ENCODE measurements at places on chromosomes 2 and 18. TPM values are rescaled to one million over a fixed set of nuclear protein-coding genes. Genes with fewer than 3 reads are reported as not detected.

- peak; percentile 26 for DNase-seq
Observed at GRCh38 chr2:227890495-227891079, 19.2 kb downstream of the DAW1 start.

- DNase-seq = no peak
Observed at GRCh38 chr18:41690332-41691127, 264.5 kb upstream of the PIK3C3 start.

SLC9A4 gene
- polyA plus RNA-seq = 8.2 TPM

- DNase-seq = no peak
Observed at GRCh38 chr18:74396171-74397169, 60.6 kb downstream of the DIPK1C start.

- DNase-seq = no peak
Observed at GRCh38 chr2:31192851-31193392, 24.4 kb downstream of the CAPN14 start.

DNA sequence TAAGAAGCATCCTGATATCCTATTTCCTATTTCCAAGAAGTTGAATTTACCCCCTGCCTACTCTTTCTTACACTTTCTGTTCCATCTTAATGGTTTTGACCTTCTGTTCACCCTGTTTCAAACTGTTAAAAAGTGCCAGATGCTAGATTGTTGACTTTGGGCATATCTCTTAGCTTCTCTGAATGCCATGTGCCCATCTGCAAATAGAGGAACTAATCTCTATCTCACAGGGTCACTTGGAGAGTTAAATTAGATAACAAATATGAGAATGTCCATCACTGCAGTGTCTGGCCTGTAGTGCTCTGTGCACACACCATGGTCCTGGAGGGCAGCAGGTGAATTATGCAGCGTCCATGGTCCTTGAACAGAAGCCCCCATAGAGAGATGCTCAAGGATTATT, 83.8 kb downstream of the LRATD1 start:
- DNase-seq = no peak

ADD2 gene
- polyA plus RNA-seq = 6.0 TPM

DNA sequence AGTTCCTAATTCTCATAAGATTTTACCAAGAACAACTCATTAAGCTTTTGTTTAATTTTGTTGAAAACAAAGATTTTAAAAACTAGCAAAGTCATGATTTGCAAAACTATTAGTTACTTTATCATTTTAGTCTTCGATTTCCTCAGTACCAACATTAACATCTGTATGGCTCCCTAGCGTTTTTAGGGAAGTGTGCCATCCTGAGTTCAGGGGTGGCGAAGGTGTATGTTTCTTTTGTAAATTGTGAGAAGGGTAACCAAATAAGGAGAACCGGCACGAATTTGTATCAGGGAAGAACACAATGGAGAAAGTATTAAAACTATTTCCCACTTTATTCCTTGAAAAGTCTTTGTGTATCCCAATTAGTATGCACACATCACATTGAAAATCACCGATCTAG, 419.9 kb downstream of the DSC3 start:
- DNase-seq = no peak

SCN7A gene
- polyA plus RNA-seq = 9.7 TPM

GRCh38 chr2:215419113-215419512, 16.8 kb downstream of the FN1 start:
- DNase-seq = no peak

POTEC gene
- polyA plus RNA-seq = 0.06 TPM

STARD6 gene
- polyA plus RNA-seq = 0.82 TPM

DNA sequence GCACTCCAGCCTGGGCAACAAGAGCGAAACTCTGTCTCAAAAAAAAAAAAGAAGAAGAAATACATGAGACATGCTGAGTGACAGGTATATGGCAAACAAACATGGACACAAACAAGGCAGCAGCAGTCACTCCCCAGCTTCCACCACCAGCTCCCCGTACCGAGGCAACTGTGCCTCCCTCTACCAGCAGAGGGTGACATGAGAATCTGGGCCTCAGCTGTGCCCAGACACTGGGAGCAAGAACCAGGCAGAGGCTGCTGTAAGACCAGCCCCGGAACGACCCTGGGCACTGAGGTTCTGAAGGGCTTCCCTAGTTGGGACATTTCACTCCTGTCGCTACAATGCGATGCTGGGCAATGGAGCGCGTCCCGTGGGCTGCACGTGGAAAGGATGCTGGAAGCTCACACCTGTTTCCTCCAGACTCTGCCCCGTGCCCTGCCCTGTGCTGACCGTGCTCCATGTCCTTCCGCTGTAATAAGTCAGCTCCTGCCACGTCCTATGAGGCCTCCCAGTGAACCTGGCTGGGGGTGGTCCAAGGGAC, 37.1 kb downstream of the BOK start:
- no peak for DNase-seq

KCNG2 gene
- 0.48 TPM for polyA plus RNA-seq

GRCh38 chr2:179561702-179562101, 297.1 kb upstream of the SESTD1 start:
- DNase-seq = no peak

GRCh38 chr2:209549589-209549988, 125.7 kb downstream of the MAP2 start:
- DNase-seq = no peak

GRCh38 chr2:7725171-7725849, 808.1 kb downstream of the RNF144A start:
- DNase-seq = peak; percentile 20

PCARE gene
- polyA plus RNA-seq = 0.20 TPM

GPR35 gene
- polyA plus RNA-seq = 1.9 TPM

DNA sequence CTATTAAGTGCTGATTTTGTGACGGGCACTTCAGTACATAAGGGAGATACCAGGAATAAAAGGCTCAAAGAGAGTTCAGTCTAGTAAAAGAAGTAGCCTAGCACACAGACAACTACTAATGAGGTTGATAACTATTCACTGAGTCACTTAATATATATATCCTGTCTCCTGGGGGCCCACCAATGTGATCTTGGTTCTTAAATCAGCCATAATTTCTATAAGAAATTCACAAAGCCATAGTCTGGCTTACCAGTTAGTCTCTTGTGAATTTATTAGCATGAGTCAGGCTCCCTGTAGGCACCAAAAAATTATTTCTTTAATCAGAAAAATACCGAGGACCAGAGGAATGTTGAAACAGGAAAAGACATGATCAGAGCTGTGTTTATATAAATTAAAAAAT, 10.4 kb downstream of the KCNE4 start:
- no peak for DNase-seq

TRIM54 gene
- polyA plus RNA-seq = 7.7 TPM

- no peak for DNase-seq
Observed at GRCh38 chr2:218166791-218167190, at the start of gene CXCR1. Gene CXCR1 (minus strand): TSS chr2:218166962. CDS start chr2:218165211, 1,751 bp downstream.

CLEC4F gene
- polyA plus RNA-seq = not detected

DNA sequence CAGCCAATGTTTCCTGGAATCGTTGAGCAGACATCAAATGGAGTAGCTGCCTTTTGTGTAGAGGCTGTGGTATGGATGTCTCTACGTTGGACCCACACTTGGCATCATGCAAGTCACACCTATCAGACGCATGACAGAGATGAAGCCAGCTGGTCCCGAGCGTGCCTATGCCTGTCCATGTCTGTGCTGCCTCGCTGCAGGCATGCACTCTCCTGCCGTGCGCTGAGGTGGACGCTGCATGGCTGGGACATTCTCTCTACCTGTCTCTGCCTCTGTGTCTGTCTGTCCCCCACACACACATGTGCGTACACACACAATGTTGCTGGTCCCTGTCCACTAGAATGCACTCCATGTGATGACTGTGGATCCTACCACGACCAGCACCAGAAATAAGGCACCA, 514.2 kb upstream of the MYT1L start:
- DNase-seq = no peak

- DNase-seq = no peak
Observed at GRCh38 chr18:70221156-70221914, 15.8 kb upstream of the RTTN start.

GRCh38 chr2:220185766-220186305, 558.4 kb downstream of the SLC4A3 start:
- DNase-seq = no peak

DNA sequence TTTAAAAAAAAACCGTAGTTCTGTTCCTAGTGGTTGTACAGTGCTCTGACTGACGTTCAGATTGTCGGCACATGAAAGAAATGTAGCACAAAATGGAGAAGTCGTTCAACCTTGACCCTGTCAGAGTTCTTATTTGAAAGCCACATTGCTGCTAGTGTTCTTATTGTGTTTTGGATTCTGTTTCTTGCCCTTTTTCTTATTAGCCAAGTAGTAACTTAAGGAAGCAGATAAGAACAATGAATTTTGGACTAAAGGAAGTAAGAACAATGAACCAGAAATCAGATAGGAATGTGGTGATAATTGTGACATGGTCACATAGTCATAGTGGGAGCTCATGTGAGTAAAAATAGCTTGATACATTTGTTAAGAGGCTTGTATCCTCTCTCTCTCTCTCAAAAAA, 45.9 kb downstream of the RPIA start:
- no peak for DNase-seq

GRCh38 chr2:61340242-61340641, 130.6 kb downstream of the USP34 start:
- DNase-seq = no peak

SCN3A gene
- 0.83 TPM for polyA plus RNA-seq

DNA sequence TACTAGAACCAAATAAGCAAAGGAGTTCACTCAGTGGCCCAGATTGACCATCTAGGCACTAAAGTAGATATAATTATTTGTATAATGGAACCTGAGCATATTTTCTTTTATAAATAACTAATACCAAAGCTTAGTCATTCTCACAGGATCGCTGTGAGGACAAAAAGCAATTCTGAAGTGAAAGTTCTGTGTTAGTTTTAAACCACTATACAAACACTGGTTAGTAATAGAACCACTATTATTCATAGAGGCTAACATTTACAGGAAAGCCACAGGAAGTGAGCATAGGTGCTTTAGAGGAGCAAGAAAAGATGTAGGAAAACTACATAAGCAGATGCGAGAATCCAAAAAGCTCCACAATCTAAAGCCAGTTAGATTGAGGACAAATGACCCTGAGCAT, 364.7 kb downstream of the XIRP2 start:
- no peak for DNase-seq

DNA sequence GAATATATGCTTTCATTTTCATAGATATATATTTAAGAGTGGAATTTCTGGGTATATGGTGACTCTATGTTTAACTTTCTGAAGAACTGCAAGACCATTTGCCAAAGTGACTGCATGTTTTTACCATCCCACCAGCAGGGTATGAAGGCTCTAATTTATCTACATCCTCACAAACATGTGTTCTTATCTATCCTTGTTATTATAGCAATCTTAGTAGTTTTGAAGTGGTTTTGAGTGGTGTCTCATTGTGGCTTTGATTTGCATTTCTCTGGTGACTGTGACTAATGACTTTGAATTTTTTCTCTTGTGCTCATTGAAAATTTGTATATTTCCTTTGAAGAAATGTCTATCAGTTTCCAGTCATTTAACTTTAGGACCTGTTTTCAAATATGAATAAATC, 310.2 kb upstream of the NRP2 start:
- no peak for DNase-seq

- DNase-seq = no peak
Observed at GRCh38 chr18:41871229-41872000, 83.6 kb upstream of the PIK3C3 start.

DNA sequence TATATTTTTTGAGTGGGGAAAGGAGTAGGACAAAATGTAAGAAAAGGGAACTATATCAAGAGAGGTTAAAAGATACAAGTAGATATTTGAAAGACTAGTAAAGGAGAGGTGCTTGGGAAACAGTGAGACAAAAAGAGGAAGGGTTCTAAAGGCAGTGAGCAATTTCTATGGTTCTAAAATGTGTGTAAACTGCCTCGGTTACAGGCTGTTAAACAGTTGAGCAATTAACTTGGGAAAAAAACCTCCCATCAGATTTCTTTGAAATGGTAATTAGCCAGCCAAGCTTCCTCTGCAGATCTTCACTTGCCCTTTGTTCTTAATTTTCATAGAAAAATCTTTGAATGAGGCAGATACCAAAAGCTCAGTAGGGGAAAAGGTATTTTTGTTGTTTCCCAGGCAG, 238.7 kb upstream of the KCNH7 start:
- peak; percentile 7 for DNase-seq

DNA sequence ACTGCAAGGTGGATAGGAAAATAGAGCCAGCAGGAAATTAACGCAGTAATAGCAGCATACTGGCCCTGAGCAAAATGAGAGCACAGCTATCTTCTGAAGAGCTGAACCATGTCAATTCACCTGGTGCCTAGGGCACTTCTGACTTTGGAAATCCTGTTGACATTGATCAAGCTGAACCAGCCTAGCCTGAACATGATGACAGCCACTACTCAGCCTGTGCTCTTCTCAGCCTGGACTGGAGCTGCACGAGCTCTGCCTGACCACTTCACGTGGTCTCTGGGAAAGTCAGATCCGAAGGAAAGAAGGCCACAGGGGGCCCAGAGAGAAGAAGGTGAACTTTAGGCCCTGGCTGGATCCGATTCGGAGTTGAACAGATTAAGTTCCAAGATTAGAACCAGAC, 421.9 kb downstream of the LPIN1 start:
- DNase-seq = no peak

DNA sequence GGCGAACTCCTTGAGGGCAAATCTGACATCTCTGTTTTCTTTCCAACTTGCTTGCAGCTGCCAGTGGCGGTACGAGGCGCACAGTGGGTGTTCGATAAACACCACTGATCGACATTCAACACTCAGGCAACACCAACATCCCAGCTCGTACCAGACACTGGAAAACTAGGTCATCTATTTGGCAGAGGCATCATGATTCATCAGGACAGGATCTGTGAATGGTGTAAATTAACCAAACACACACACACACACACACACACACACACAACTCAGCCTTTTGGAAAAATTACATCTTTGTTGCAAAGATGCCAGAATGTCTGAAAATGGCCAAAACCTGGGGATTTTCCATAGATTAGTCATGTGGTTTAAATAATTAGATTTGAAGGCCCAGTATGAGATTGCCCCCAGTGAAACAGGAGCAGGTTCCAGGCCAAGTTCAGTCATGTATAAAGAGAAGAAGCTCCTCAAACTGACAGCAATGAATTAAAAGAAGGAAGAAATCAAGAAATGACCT, 150.5 kb upstream of the NCKAP5 start:
- DNase-seq = no peak

ALK gene
- 0.35 TPM for polyA plus RNA-seq

ADI1 gene
- polyA plus RNA-seq = 69.5 TPM

DNA sequence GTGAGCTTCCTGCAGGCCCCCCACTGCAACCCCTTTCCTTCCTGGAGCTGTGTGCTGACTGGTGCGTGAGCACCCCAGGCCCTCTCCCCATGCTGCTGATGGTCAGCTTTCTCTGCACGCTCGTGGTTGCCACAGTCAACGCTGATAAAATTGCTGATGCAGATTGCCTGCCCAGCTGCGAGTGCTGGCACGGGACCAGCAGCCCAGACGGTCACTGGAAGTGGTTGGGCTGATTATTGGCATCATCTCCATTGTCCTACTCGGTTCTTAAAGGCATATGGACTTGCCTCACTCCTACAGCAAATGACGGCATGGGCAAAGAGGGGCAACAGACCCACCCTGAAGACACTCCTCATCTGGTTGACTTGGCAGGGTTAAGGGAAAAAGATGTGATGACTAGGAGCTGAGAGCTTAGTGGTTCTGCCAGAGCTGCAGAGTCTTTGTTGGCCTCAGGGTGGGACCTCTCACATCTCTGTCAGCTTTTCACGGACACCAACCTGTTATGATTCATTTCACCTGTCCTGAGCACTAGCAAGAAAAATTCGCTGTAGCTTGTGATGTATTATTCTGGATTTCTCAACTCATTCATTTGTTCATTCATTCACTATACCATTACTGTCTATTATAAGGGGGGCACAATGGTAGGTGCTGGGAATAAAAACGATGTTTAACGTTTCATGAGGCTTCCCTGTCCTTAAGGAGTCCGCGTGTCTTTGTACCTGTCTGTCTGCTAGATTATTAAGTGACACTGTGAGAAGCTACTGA, 38.4 kb downstream of the PAX8 start:
- DNase-seq = no peak

All from renal cortex interstitium (tissue), 15 donors.